ENCODE measurements at places on chromosomes 3 and 15. TPM values are rescaled to one million over a fixed set of nuclear protein-coding genes. Genes with fewer than 3 reads are reported as not detected.

The CSPG5 gene
- 0.17 TPM for total RNA-seq

The ST3GAL6 gene
- 0.74 TPM for total RNA-seq

The FETUB gene
- total RNA-seq = not detected

The P2RY1 gene
- total RNA-seq = 0.30 TPM

The CEMIP gene
- total RNA-seq = 2.7 TPM

The CLDN1 gene
- total RNA-seq = 0.59 TPM

The BCHE gene
- total RNA-seq = 10.0 TPM

The CAND2 gene
- 6.6 TPM for total RNA-seq

The SAMMSON gene
- total RNA-seq = not detected

The ARHGAP31 gene
- 3.4 TPM for total RNA-seq

The KLHL25 gene
- 3.0 TPM for total RNA-seq

The HYKK gene
- 7.4 TPM for total RNA-seq

The IL17RC gene
- total RNA-seq = 44.6 TPM

The MOBP gene
- total RNA-seq = not detected

The COL8A1 gene
- 84.6 TPM for total RNA-seq

The RBM15B gene
- total RNA-seq = 21.9 TPM

The SPINK8 gene
- total RNA-seq = not detected

The GRAMD2A gene
- total RNA-seq = 1.5 TPM

The IL17RE gene
- total RNA-seq = 3.9 TPM

The MRAS gene
- total RNA-seq = 15.0 TPM

The SLC22A13 gene
- total RNA-seq = not detected

The CFAP91 gene
- total RNA-seq = 0.50 TPM

The PDIA3 gene
- 161 TPM for total RNA-seq

The TRIP4 gene
- 7.2 TPM for total RNA-seq

The HIGD2B gene
- not detected for total RNA-seq

The ROBO1 gene
- total RNA-seq = 27.6 TPM
